ENCODE measurements at places on chromosomes 12 and 14.

DNA sequence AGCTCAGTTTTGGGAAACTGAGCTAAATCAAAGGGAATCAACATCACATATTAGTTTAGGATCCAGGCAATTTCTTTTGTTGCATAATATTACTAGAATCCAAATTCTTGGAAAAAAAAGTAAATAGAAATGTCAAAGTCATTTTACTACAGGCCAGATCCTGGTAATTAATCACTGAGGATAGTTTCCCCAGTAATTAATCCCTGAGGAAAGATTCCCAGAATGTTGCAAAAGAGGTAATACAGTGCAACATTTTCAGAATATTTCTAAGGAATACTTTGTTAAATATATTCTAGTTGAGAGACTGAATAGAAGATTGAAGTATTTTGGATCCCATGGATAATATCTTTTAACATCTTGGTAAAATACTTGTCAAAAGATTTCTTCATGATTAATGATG lies 207.0 kb upstream of the GARIN2 start:
- no peak for DNase-seq

GRCh38 chr12:3458041-3458440 lies 33.0 kb upstream of the PRMT8 start:
- DNase-seq = no peak

DNA sequence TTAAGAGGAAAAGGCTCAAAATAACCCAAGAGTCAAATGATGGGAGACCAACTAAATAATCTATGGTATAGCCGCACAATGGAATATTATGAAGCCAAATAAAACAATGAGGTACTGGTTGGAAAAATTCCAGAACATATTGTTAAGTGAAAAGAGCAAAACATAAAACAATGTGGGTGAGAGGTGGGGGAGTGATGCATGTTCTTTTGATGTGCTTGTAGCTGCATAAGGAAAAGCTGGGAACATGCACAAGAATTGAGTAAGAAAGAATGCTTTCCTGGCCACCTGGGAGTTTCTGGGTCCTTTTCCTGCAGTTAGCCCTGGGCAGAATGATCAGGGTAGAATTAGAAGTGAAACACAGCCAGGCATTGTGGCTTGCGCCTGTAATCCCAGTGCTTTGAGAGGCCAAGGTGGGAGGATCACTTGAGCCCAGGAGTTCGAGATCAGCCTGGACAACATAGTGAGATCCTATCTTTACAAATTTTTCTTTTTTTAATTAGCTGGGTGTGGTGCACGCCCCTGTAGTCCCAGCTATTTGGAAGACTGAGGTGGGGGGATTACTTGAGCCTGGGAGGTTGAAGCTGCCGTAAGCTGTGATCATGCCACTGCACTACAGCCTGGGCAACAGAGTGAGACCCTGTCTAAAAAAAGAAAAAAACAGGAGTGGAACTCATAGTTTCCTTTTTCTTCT lies 7.9 kb downstream of the ABCB9 start:
- no peak for DNase-seq

DNA sequence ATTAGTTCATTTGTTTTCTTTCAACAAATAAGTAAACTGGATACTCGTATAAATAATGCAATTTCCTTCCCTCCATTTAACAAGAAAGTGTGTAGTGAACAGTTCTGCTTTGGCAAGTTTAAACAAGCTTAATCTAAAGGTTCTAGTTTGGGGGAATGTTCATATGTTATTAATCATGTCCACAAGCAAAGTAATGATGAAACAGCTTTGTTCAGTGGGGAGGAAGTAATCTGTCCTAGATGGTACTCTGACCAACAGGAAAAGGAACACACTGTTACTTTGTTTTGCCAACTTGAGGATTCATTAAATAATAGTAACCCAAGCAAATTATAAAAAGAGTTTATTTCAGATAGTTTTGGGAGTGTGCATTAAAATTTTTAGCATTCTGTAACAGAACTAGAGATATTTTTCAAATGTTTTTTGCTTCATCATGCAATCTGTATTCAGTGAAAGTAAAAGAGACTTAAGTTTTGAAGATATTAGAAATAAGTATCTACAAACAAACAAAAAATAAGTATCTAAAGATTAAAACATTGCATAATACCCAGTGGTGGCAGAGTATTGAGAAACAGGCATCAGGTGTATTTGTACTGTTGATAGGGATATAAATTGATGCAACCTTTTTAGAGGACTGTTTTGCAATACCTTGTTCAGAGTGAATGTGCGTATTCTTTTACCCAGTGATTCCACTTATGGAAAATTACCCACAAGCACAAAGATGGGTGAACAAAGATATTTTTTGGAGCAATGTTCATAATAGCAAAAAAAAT lies 61.1 kb downstream of the RAB35 start:
- no peak for DNase-seq

- DNase-seq = no peak
Measured at GRCh38 chr12:106249411-106250135, 1.8 kb upstream of the CKAP4 start.

DNA sequence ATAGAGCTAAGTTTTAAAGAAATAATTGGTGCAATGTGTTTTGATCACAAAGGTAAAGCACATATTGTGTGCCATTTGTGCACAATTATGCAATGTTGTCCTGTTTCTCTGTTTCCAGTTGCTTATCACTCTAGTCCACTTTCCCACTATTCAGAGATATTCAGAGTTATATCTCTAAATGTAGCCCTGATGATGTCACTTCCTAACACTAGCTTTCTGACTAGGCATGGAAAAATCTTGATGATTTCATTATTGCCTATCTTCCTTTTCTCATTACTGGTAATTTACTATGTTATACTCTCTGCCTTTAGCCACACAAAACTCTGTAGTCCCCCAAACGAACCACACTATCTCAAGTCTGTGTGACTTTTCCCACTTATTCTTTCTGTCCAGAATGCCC lies 221.2 kb downstream of the TRHDE start:
- DNase-seq = no peak

DNA sequence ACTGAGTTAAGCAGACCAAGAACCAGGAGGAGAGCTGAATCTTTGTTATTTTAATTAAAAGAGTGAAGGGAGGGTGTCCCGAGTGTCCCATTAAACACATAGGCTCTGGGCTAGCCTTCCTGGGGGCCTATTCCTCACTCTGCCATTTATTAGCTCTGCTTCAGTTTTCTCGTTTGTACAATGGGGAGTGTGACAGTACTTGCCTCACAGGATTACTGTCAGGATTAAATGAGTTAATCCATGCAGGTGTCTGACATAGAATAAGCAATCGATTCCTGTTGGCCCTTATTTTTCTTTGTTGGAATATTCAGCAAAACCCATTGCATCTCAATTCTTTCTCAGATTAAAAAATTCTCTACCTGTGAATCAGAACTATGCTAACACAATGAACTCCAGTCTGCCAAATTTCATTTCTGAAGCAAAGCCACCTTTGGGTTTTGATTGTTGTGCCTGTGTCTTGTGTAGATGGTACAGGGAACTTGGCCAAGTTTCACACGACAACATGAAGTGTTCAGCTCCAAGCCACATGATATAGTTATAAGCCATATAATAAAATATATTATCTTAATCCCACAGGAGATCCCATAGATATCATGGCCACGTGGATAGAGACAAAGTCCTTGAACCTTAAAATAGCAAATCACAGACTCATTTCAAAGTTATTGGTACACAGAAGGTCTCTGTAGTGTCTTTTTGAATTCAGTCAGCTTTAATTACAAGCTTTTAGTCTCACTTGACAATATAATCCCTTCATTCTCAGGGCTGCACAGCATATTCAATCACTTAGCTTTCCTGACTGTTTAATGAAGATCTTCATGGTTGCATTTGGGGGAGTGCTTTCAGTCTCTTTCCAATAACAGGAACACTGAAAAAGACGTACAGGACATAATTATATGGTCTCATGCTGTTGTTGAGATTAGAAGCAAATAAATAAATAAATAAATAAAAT lies 34.4 kb upstream of the CRY1 start:
- DNase-seq = no peak

GRCh38 chr14:104200106-104200505 lies 61.7 kb downstream of the KIF26A start:
- no peak for DNase-seq

DNA sequence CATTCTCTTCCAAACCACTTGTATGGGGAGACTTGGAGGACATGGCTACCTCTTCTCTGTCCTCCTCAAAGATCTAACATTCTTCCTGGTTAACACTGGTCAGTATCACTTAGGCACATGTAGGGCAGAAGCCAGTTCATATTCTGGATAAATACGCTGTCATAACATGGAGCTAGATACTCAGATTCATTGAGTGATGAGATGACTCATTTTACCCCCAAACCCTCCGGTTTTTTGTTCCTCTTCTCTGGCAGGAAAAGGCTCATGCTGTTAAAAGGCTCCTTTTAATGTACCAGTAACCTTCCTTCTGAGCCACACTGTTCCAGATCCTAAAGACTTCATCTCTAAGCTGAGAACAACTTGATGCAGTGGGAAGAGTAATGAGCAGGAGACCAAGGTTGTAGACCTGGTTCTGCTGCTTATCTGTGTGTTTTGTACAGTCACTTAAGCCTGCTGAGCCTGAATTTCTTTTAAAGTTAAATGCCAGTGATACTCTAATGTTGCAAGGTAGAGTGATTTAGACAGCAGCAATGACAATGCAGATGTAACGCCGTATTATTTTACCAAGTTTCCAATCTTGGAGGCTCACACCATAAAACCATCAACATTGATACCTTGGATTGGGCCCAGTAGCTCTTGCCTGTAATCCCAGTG lies 57.3 kb upstream of the ELK3 start:
- no peak for DNase-seq

DNA sequence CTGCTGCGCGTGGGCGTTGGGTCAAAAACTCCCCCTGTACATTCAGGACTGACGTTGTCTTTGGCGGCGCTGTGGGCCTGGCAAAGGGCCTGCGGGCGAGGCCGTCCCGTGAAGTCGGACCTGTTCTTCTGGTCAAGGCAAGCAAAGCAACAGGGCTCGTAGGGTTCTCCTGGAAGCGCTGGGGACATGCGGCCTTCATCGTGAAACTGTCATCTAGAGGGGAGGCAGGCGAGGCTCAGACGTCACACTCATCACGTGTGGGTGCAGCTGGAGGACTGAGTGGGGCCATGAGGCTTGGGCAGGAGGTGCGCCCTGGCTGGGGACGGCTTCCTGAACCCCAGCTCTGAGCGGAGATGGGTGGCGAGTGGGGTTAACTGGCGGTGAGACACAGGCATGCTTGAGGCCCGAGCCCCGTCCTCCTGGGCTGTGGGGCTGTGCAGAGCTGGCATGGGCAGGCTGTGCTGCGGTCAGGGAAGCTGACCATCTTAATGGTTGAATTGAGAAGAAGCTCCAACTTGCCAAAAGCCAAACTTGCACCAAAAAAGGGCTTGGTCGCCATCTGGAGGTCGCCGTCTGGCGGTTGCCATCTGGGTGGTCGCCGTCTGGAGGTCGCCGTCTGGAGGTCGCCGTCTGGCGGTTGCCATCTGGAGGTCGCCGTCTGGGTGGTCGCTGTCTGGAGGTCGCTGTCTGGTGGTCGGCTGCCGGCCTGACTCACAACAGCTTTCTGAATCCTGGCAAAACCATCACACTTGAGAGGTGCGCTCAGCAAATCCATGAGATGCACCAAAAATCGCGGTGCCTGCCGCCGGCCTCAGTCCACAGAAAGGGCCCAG lies 66.2 kb downstream of the NOC4L start:
- DNase-seq = no peak

All from effector memory CD8-positive, alpha-beta T cell (primary cell).